ENCODE measurements at places on chromosomes 7 and 10.
A peak's percentile ranks its signal among the peaks of the same experiment; 100 is the strongest.

DNA sequence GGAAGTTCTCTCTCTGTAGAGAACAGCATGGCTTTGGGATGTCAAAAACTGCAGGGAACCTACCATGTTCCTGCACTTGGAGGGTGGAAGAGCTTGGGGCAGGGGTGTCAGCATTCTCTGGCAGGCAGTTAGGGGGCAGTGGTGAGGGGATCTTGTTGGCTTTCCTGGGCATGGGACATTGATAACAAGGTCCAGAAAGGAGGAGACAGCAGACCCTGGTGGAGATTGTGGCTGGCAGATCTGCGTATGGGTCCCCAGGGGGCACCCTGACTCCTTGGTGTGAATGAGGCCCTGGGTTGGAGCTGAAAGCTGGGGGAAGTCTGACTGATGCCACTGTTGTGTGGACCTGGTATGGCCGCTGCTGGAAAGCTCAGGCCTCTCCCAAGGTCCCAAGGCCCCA, 22.9 kb upstream of the CAMK2B start:
- DNase-seq = no peak

DNA sequence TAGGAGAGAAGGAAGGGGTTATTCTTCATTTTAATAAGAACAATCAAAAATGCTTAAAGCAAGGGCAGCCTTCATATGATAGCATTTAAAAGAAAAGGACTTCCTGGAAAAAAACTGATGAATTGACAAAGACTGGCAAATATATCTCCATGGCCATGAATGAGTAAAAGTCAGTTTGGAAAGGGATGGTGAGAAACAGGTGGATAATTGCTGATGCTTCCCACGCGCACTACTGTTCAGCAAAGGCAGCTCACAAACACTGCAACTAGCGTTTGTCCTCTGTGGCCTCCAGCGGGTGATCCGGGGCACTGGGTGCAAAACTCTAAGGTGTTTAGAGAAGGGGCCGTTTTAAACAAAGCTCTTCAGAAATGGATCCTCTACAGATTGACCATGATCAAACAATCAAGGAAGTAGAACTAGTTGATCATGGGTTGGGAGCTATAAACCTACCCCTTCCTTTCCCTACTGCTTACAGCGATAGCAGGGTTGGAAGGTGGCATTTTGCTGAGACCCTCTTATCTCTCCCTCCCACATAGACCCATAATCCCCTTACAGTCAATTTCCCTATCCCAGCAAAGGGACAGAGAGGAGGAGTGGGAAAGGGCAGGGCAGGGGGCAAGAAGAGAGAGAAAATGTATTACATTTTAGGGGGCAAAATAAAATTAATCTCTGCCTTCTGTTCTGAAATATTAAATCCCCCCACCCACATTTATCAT, 53.8 kb downstream of the SMURF1 start:
- DNase-seq = no peak

DNA sequence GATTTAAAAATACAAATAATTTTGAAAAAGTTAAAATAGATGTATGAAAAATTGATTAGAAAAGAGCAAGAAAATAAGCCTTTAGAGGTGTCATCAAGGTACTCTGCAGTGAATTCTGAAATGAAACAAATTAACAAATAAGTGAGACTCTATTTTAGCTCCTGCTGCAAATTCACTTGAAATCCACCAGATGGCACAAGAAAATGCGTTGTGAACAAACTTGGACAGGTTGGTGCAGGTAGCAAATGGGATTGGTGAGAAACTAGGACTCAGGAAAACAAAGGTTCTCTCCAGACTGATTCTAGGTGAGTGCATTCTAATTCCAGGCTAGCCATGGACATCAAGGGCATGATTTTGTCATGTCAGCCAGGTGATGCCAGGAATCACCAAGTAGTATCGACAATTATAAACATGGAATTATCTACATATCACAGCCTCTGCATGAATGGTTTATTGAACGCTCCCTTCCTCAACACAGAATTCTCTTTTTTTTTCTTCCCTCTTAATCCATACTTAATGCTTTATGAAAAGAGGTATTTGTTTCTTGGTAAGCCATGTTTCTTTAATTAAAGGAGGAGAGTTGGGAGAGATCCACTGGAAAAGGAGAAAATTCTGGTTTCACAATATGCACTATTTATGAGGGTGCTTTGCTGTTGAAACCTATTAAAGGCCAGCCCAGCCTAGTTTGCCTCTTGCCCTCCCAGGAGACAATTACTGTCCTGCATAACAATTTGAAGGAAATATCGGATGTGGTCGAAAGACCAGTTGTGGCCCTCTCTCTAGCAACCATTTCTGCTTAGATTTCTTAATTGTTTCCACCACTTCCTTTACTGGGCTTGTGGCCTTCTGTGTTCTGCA, 118.1 kb downstream of the ZNF365 start:
- DNase-seq = no peak

GRCh38 chr7:74501298-74501697, 47.6 kb downstream of the GTF2IRD1 start:
- DNase-seq = peak; percentile 82

GRCh38 chr10:91856637-91857036, 52.6 kb downstream of the FGFBP3 start:
- DNase-seq = no peak

DNA sequence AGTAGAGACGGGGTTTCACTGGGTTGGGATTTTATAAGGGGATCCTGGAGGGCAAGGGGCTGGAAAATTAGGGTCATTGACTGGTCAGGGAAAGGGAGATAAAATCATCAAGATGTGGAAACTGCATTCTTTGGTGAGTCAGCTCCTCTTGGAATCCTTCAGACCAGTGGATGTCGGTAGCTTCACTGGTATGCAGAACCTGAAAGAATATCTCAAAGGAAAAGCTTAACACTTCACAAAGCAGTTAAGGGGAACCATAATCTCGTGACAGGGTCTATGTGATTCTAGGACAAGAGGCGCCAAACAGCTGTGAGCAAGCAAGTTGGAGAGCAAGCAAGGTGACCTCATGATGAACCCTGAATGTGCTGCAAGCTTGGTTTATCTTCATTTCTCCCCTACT, 634.7 kb upstream of the AUTS2 start:
- DNase-seq = no peak

DNA sequence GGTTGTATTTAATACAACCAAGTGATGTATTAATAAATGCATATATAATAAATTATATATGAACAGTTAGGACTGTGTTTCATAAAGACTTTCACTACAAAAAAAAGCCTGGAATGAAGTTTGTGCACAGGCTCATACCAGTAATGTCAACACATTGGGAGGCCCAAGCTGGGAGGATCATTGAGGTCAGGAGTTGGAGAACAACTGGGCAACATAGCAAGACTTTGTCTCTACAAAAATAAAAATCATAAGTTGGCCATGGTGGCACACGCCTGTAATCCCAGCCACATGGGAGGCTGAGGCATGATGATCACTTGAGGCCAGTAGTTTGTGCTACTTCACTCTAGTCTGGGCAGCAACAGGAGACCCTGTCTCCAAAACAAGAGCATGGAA, 15.8 kb upstream of the SVIL start:
- DNase-seq = no peak
